ENCODE measurements at places on chromosomes 2 and 18. TPM values are rescaled to one million over a fixed set of nuclear protein-coding genes. Genes with fewer than 3 reads are reported as not detected.
A peak's percentile ranks its signal among the peaks of the same experiment; 100 is the strongest.

ERMN gene
- total RNA-seq, result not detected

LYPD6B gene
- total RNA-seq, result not detected

GPR39 gene
- 9.0 TPM for total RNA-seq

EFR3B gene
- total RNA-seq, result 0.90 TPM

KLHL41 gene
- 0.28 TPM for total RNA-seq

GRCh38 chr18:45684341-45685115 lies 39.5 kb upstream of the SLC14A1 start:
- H3K4me1 ChIP-seq, result peaks cover 27% of the 10 kb centered on the region
- DNase-seq, result peak; percentile 78
- H3K27ac ChIP-seq, result no peak overlapping the region
- no peaks in the 10 kb centered on the region for H3K36me3 ChIP-seq
- no peak overlapping the region for H3K4me3 ChIP-seq

DNA sequence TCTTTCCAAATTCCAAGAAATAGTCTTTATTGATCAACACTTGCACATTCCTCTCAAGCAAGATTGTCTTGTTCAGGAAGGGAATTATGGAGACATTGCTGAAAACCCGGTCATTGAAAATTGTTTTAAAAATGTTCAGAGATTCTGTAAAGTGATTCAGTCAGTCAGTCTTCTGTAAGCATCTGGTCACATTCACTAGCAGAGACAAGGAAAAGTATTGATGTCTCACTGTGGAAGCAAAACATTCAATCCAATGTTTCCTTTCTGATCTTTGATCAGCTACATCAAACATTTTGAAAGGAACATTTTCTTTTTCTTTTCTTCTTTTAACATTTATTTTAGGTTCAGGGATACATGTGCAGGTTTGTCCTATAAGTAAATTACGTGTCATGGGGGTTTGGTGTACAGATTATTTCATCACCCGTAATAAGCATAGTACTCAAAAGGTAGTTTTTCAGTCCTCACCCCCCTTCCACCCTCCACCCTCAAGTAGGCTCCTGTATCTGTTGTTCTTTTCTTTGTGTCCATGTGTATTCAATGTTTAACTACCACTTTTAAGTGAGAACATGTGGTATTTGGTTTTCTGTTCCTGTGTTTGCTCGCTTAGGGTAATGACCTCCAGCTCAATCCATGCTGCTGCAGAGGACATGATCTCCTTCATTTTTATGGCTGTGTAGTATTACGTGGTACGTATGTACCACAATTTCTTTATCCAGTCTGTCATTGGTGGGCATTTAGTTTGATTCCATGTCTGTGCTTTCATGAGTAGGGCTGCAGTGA lies 61.2 kb downstream of the CTNNA2 start:
- H3K27ac ChIP-seq, result no peak overlapping the region
- H3K4me1 ChIP-seq, result no peaks in the 10 kb centered on the region
- H3K36me3 ChIP-seq, result no peaks in the 10 kb centered on the region

DNA sequence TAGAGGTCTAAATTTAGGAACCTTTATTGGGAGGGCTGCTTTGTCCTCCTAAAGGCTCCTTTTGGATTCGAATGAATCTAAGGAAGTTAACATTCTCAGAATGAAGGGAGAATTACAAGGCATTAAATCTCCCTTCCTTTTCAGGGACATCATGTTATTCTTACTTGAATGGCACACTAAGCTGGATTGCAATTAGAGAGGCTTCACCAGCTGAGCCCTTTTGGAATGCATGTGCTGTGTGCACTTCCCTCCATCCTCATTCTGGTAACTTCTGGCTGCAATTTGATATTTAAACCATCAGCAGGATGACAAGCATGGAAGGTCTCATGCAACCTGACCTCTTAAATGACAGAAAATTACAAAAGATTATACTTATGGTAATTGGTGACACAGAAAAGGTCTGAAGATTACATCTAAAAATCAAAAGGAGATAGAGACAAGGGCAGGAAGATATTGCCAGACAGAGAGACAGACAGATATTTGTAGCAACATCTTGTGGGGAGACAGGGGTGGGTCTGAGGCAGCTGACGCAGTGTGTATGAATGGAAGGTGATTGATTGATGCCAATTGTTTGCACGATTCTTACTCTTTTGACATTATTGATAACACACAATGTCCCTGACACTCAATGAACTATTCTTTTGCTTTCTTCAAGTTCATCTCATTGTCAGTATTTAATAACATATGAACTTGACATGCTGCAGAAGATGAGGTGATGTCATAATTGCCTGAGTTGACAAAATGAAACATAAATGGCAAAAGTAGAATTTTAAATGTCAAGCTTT lies 570.8 kb upstream of the GYPC start:
- no peak for DNase-seq
- H3K27me3 ChIP-seq, result no peaks in the 10 kb centered on the region
- no peak overlapping the region for H3K4me3 ChIP-seq
- H3K27ac ChIP-seq, result no peak overlapping the region
- H3K36me3 ChIP-seq, result no peaks in the 10 kb centered on the region

DNA sequence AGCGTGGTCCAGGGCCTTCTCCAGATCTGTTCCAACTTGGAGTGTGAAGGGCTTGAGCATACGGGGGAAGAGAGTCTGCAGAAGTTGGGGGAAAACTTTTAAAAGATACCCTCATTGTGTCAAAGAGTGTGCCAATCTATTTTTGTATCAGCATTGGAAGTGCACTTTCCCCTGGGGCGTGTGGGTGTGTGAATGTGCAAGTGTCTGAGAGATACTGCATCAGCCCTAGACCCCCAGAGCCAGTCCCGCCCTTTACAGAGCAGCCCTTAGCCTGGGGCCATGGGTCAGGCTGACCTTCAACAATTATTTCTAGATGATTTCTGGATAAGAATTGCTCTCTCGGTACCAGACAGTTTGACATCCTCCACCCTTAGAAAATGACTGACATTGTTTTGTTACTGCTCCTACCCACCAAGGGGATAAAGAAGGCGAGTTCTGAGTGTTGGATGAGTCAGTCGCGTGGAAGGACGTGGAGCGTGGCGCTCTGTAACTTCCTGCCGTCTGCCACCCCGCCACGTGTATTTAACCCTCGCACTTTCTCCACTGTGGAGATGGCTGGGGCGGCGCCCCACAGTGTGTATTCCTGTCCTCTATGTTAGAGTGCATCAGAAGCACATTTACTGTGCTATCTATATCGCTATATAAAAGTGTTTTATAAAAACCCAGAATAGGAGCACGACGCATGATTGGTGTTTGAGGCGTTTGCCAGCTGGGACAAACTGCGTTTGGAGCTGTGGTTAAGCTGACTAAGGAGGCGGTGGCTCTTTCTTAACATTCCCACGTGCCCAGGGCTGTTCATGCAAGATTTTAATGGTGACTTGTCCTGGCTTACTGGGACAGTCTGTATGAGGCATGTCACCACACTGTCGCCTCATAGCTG lies 122.6 kb downstream of the CABLES1 start:
- peaks cover 40% of the 10 kb centered on the region for H3K36me3 ChIP-seq
- H3K4me1 ChIP-seq, result peaks cover 29% of the 10 kb centered on the region
- H3K27me3 ChIP-seq, result no peaks in the 10 kb centered on the region
- no peak overlapping the region for H3K4me3 ChIP-seq

- no peak overlapping the region for H3K4me3 ChIP-seq
- no peak for DNase-seq
- H3K27ac ChIP-seq, result no peak overlapping the region
- peaks cover 4% of the 10 kb centered on the region for H3K4me1 ChIP-seq
- no peaks in the 10 kb centered on the region for H3K27me3 ChIP-seq
Measured at GRCh38 chr2:215898363-215898762, 115.0 kb downstream of the MREG start.

DNA sequence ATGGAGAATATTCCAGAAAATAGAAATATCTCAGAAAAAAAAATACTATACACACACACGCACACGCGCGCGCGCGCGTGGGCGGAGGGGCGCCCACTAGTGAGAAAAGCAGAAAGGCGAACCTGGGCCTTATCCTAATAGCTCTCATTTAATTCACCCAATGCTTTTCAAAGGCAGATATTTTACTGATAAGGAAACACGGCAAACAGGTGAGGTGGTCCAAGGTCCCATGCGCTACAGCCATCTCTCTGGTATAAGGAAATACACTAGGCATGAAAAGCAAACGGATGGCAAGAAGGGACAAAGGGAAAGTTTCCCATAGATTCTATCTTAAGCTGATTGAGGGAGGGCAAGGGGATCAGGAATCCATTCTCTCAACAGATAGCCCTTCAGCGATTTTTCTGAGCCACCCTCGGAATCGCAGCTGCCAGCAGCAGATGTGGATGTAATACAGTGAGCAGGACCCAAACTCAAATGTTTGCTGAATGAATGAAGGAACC lies 136.7 kb downstream of the TMEM247 start:
- DNase-seq, result peak; percentile 14
- H3K27ac ChIP-seq, result peak overlapping the region; percentile 71
- H3K4me1 ChIP-seq, result no peaks in the 10 kb centered on the region
- no peaks in the 10 kb centered on the region for H3K27me3 ChIP-seq
- H3K36me3 ChIP-seq, result peaks cover 8% of the 10 kb centered on the region
- H3K4me3 ChIP-seq, result peak overlapping the region; percentile 88

- H3K27ac ChIP-seq, result no peak within 1 kb of the TSS
- DNase-seq, result no peak
- H3K4me1 ChIP-seq, result peaks cover 4% of the 10 kb centered on the region
- H3K36me3 ChIP-seq, result no peaks in the 10 kb centered on the region
- peaks cover 7% of the 10 kb centered on the region for H3K27me3 ChIP-seq
- H3K4me3 ChIP-seq, result peak within 1 kb of the TSS; percentile 81
Measured at GRCh38 chr2:172735582-172736423, at the start of gene RAPGEF4. Gene RAPGEF4, plus strand, starts transcription at chr2:172735845. Its CDS starts 139 bp downstream, at chr2:172735984.

- DNase-seq, result no peak
- H3K4me1 ChIP-seq, result peaks cover 3% of the 10 kb centered on the region
- no peaks in the 10 kb centered on the region for H3K27me3 ChIP-seq
- H3K27ac ChIP-seq, result no peak overlapping the region
- H3K4me3 ChIP-seq, result no peak overlapping the region
Measured at GRCh38 chr2:181128199-181128598, 147.8 kb downstream of the UBE2E3 start.
